ENCODE measurements at places on chromosomes 1 and 21. TPM values are rescaled to one million over a fixed set of nuclear protein-coding genes. Genes with fewer than 3 reads are reported as not detected.

DNA sequence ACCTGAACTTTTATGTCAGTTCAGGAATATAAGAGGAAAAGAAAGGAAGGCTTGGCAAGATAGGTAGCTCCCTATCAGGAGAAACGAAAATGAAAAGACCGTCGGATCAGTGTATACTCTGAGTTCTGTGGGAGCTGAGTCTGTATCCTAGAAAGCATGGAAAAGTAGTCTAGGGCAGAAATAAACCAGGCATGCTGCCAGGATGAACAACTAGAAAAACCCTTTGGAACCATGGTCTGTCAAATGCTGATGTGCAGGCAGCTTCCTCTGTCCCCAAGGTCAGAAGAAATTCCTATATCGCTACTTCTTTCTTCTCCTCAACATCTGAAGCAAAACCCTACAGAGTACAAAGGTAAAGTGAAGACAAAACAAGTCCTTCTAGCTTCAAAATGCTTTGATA lies 268.8 kb downstream of the ST6GALNAC3 start:
- no peak for DNase-seq

DNA sequence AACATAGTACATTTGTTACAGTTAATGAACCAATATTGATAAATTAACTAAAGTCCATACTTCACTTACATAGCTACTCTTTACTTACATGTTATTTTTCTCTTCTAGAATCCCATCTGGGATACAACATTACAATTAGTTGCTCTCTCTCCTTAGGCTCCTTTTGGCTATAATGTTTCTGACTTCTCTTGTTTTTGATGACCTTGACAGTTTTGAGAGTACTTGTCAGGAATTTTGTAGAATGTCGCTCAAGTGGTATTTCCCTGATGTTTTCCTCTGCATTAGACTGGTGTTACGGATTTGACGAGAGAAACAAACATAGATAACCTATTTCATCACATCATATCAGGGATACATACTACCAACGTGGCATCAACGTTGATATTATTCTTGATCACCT lies 925.4 kb upstream of the TMPRSS15 start:
- DNase-seq: no peak

DNA sequence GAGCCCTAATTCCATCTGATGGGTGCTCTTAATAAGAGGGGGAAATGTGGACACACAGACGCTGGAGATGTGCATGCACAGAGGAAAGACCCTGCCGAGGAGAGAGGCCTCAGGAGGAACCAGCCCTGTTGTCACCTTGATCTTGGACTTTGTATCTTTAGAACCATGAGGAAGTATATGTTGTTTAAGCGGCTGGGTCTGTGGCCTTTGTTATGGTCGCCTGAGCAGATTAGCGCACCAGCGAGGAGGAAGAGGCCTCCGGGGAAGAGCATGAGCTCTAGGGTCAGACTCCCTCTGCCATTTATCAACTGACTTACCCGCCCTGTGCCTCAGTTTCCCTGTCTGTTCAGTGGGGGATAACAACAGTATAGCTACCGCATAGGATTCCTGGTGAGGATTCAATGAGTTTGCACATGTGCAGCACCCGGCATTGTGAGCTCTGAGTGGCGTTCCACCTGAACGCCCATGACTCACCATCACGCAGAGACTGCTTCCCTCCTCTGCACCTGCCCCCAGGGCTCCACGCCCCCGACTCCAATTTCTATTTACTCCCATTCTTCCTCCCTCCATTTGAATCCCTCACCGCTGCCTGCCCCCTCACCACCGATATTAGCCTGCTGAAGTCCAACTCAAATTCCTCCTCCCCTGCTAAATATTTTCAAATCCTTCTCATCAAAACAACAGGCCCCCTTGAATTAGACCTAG lies 67.2 kb downstream of the ATP5PO start:
- DNase-seq: no peak

GRCh38 chr1:27593678-27594563 lies 10.0 kb downstream of the AHDC1 start:
- DNase-seq: no peak

GRCh38 chr1:178953034-178953433 lies 72.7 kb upstream of the FAM20B start:
- DNase-seq: no peak

Gene HCRTR1
- total RNA-seq: not detected

Gene GREM2
- total RNA-seq: not detected

Gene CDA
- total RNA-seq: not detected

Gene PLA2G2A
- not detected for total RNA-seq

Gene HUNK
- not detected for total RNA-seq

Data from activated CD8-positive, alpha-beta memory T cell treated with anti-CD3 and anti-CD28 coated beads, Interleukin-2, amount 10 ng/mL, durations not matched to agents 7 days and 5 days (primary cell).